ENCODE measurements at places on chromosomes 4 and X.

DNA sequence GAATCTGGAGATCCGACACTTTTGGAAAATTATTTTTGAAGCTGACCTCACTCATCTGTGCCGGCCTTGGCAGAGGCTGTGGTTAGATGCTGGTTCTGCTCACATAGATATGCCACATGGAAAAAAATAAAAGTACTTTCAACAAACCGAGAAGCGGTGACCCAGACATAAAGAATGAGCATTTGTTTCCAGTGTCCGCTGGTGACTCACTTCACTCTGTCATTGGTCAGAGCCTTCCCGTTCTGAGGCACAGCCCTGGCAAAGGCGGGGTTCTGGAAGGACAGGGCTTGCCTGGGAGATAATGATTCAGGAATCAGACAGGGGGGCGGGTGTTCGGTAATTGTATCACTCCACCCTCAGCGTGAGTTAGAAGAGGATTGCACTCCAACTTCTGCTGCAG is 172.4 kb upstream of the MXRA5 start:
- DNase-seq = peak; percentile 18

- DNase-seq = no peak
These were observed 183.6 kb downstream of the QDPR start for GRCh38 chr4:17328141-17328815.

GRCh38 chr4:187500796-187501195 is 494.8 kb upstream of the ZFP42 start:
- DNase-seq = no peak

- DNase-seq = no peak
These were observed 116.0 kb downstream of the SOWAHB start for GRCh38 chr4:76781698-76782595.

DNA sequence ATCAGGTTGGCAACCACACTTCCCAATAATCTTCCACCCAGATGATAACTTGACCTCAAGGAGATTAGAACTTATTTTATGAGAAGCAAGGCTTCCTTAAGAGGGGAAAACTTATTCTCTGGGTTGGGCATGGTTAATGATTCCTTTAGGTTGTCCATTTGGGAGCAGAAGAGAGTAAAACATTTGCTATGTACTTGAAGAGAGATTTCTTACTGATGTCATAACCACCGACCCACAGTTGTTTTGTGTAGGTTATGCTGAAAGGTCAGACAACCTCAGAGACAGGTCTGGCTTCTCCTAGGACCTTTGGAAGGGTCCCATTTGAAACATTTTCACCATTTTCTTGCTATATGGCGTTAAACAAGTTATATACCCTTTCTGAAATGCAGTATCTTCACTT is 56.1 kb downstream of the FAM114A1 start:
- no peak for DNase-seq

DNA sequence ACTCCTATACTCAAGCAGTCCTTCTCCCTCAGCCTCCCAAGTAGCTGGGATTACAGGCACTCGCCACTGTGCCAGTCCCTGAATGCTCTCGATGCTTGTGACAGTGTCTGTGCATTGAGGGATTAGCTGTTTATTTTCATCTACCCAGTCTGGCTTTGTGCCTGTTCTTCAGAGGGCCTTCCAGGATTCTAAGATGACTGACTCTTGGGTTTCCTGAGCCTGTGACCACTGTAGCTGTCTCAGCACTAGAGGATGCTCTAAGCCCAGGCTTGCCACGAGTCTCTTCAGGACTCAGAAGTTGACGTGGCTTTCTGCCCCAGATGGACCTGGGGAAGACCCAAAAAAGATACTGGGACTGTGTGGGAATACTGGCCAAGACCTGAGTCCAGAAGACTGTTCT is 201.4 kb downstream of the ARHGAP10 start:
- DNase-seq = peak; percentile 11

DNA sequence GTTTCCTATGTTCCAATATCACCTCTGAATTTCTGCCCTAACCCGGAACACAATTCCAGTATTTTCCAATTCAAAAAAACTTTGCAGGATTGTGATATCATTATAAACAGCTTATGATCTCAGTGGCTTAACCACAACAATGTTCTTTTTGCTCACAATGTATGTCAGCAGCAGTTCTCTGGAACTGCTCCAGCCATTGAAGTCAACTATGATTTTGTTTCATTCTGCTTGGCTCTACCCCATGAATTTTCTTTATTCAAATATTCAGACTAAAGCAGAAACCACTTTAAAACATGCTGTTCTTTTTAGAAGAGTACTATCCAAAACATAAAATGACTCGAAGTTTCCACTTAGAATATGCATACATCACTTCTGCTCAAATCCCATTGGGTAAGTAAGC is 1611.1 kb downstream of the ARAP2 start:
- DNase-seq = no peak

DNA sequence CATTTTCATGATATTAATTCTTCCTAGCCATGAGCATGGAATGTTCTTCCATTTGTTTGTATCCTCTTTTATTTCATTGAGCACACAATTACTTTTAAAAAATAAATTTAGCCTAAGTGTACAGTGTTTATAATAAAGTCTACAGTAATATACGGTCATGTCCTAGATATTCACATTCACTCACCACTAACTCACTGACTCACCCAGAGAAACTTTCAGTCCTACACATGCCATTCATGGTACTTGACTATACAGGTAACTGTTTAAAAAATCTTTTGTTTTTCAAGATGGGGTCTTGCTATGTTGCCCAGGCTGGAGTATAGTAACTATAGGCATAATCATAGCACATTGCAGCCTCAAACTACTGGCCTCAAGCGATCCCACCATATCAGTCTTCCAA is 348.1 kb downstream of the RAPGEF2 start:
- DNase-seq = no peak

DNA sequence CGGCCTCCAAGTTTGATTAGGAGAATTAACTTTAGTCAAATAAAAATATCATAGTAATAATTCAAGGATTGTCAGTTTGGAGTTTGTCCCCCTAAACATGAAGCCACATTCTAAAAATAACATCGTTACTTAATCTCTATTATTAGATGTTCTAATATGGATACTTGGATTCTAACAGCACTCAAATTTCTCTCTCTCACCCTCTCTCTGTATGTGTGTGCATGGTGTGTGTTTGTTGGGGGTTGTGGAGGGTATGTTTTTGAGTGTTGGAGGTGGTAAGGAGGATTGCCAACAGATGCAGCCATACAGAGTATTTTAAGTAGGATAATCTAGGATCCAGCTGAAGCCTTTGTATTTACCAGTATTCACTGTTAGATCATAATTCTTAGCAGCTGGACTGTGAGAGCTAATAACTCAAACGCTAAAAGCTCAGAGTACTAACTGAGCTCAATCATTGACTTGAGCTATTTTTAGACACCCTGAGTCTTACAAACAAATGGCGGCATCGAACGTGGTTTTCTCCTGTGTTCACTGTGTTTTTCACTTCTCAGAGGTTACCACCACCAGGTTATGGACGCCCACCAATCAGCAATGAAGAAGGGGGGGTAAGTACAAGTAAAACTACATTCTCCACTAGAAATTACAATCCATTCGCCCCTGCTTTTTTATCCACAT is 8.8 kb downstream of the ENAM start:
- no peak for DNase-seq

Measured in transverse colon (tissue), 4 donors.